ENCODE measurements at places on chromosomes 12 and 14.

DNA sequence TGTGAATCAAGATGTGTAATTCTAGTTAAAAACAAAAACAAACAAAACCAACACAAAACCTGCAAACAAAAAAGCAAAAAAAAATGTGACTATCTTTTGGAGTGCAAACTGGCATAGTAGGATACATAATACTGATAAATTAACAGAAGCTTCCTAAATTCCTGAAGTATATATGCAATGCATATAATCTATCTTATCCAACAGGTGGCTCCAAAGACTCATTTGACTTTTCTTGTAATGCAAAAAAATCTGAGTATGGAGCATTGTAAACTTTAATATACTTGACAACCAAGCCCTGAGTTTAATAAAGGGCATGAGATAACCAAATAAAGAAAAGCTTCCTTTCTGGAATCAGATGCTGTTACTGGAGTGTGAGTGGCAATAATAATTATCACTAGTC is 1003.6 kb downstream of the FSCB start:
- DNase-seq = no peak

GRCh38 chr12:1469070-1469469 is 125.3 kb downstream of the FBXL14 start:
- no peak for DNase-seq

- no peak for DNase-seq
Measured at GRCh38 chr14:61331992-61332657, 10.7 kb downstream of the PRKCH start.

GRCh38 chr14:104930526-104931303 is 6.0 kb downstream of the PLD4 start:
- no peak for DNase-seq

- peak; percentile 13 for DNase-seq
Measured at GRCh38 chr12:112149596-112149995, 24.2 kb downstream of the TRAFD1 start.

DNA sequence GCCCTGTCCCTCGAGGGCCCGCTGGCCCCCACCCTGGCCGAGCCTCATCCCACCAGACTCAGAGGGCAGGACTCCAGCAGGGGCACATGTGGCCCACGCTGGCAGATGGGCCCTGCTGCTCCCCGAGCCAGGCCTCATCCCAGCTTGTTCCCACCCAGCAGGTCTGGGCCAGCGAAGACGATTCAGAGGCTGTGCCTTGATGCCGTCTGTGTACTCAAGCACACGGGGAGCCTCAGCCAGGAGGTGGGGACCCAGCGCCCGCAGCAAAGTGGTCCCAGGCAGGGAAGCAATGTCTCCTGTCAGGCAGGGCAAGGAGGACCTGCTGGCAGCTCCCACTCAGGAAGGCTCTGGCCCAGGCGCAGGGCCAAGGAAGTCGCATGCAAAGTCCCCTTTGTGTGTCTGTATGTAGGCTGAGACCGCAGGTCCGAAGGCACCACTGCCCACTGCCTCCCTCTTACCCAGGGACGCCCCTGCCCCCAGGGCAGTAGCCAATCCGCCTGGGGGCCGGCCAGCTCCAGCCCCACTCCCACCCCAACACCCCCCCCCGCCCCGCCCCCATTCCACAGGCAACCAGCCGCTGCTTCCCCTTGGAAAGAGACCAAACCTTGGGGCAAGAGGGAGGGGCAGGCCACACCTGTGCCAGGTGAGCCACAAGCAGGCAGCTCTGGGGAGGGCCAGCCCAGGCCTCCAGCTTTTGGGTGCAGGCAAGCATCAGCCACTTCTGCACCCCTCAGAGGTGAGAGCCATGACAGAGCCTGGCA is 9.4 kb downstream of the DEGS2 start:
- no peak for DNase-seq

DNA sequence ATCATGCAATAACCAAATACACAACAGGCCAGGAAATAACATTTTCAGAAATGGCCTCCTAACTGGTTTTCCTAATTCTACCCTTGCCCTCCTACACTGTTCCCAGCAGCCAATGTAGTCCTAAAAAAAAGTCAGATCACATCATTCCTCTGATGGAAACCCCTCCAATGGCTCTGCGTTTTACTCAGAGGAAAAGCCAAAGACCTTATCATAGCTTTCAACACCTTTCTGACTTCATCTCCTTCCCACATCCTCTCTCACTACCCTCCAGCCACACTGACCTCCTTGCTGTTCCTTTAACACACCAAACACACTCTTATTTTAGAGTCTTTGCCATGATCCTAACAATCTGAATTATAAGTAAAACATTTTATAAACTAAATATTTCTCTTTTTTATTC is 1.1 kb downstream of the MED6 start:
- no peak for DNase-seq

DNA sequence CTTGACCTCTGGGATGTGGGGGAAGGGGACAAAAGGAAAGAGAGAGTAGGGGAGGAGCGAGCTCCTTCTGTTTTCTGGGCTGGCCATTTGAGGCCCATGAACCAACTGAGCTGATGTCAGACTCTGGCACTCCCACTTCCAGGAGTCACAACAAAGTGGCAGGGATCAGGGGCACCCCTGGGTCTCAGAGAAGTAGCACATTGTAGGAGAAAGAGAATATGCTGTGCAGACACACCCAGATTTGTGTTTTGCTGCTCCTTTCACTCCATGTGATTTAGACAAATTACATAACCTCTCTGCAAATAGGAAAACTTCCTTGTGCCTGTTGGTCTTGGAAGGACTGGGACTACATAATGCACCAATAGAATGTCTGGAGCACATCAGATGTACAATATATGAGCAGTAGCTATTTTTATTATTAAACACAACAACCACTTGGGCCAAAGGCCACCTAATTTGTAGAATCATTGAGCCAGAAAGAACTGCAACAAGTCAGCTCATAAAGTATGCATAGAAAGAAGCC is 265.5 kb downstream of the ZFP36L1 start:
- no peak for DNase-seq

DNA sequence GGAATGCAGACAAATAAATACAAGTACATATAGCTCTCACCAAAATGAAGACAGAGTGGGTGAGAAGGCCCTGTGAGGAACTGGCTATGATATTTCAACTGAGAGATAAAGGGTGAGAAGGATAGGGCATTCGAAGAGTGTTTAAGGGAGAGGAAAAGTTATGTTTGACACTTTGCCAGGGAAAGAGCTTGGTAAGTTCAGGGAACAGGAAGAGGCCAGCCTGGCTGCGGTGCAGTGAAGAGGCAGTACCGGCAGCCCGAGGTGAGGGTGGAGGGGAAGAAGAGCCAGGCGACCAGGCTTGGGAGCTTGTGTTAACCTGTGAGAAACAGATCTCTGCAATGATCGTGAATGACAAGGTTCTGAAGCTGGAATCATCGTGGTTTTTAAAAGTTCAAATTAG is 84.7 kb upstream of the RFX4 start:
- no peak for DNase-seq

DNA sequence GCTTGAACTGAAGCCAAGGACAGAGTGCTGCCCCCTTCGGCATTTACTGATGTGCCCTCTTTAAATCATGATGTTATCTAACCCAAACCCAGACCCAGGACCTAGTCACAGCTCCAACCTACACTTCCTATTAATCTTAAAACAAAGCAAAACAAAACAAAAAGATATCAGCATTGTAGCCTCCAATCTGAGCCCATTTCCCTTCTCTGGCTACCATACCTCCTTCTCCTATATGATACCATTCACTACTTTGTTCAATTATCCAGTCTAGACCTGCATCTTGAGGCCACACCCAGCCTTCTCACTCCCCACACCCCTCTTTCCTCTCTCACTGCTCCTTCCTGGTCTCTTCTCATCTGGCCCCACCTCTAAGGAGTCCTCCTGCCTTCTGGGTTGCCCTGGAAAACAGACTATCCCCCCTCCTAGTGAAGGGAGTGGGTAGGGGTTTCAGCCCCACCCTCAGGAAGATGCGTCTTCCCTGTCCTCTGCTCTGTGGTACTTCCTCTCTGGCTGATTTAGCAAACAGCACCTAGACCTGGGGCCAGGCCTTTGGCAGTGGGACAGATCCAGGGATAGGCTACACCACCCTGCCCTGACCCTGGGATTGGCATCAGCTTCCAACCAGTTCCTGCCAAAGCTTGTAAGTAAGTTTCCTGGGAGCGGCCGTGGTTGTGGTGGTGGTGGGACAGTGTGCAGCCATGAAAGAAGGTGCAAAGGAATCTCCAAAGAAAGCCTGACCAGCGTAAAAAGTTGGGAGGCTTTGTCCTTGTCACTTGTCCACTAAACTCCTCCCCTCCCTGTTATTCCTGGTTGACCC is 3.3 kb downstream of the LTB4R start:
- no peak for DNase-seq

DNA sequence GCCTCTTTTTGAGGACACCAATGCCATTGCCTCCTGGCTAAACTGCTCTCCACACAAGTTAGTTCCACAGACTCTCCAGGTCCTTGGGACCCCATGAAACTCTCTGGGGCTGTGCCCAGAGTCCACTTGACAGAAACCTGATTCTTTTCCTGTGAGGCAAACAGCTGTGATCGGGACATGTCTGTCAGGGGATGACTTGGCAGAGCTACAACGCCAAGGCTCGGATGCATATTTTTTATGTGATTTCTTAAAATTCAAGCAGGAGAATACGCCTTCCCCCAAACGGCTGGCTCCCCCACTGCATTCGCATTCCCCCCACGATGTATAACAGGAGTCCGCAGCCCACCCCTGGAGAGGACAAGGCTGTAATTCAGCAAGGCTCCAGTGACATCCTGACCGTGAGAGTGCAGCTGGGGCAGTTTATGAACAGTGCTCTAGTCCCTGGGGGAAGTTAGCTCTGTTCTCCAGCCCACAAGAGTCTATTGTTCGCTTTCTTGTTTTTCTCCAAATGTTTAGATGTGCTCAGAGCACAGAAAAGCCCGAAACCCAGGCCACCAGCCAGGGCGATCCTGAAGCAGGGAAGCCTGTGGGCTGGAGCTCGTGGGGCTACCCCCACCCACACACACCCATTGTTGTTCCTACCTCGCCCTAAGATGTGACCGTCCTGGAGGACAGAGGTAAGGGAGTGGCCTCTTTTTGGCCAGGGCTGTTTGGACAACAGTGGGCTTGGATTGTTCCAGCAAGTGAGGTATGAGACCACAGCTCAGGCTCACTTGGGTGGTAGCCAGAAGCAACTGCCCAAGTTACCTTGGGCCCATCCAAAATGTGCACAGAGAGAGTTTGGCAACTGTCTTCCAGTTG is 159.5 kb downstream of the ZFP36L1 start:
- no peak for DNase-seq

DNA sequence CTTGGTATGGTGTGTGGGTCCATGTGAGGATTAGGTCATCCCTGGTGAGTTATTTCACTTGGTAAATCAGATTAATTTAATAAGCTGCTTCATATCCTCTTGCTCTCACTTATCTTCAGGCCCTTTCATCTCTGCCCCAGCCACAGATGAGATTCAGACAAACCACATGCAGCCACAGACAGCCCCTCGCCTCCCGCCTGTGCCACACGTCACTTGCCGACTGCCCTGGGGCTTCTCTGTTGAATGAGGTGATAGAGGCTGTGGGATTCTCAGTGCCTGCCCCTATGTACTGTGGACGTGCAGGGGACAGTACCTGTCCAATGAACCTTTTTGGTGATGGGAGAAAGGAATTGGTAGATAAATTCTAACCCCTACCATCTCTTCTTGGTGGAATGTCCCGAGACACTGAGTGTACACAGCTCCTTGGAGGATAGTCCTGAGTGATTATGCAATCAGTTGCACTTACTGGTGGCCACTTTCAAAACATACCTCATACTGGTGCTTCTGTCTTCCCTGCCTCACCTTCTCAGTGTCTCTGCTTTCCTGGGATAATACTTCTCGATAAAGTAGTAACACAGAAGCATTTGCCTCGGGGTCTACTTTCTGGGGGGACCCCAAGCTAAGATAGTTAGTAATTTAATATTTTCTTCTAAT is 248.7 kb downstream of the TTC6 start:
- no peak for DNase-seq

- no peak for DNase-seq
Measured at GRCh38 chr14:101055776-101056374, 152.4 kb upstream of the RTL1 start.

- DNase-seq = peak; percentile 55
Measured at GRCh38 chr12:22443379-22444316, 100.7 kb downstream of the C2CD5 start.

- DNase-seq = no peak
Measured at GRCh38 chr14:82182646-82183045, 649.0 kb upstream of the SEL1L start.

- no peak for DNase-seq
Measured at GRCh38 chr12:92908108-92908507, 21.0 kb downstream of the EEA1 start.

- DNase-seq = no peak
Measured at GRCh38 chr14:104887623-104888488, 22.8 kb downstream of the CEP170B start.

- DNase-seq = no peak
Measured at GRCh38 chr14:95303552-95303951, 16.2 kb downstream of the CLMN start.

- no peak for DNase-seq
Measured at GRCh38 chr12:71641390-71641789, 22.3 kb downstream of the ZFC3H1 start.
